Sigmoid colon (tissue), 7 donors: ENCODE measurements at places on chromosomes 16 and 17. TPM values are rescaled to one million over a fixed set of nuclear protein-coding genes. Genes with fewer than 3 reads are reported as not detected.

DNA sequence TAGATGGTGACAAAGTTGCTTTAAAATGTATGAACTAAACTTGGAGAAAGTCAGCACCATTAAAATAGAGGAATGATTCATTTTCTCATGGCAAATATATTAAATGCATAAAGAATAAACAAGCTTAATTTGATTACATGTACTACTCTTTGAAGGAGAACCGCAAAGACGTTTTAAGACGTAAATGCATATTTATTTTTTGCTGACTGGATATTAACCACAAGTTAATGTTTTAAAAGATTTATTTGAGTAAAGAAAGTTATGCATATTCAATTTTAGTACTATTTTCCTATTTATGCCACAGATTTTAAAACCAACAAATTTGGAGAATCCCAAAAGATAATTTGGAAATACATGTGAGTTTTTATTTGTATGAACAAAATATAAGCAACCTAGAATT lies 1121.9 kb downstream of the CDH8 start:
- H3K27me3 ChIP-seq, result no peaks in the 10 kb centered on the region
- H3K27ac ChIP-seq, result no peak overlapping the region
- no peaks in the 10 kb centered on the region for H3K36me3 ChIP-seq
- no peaks in the 10 kb centered on the region for H3K4me1 ChIP-seq
- DNase-seq, result no peak

DNA sequence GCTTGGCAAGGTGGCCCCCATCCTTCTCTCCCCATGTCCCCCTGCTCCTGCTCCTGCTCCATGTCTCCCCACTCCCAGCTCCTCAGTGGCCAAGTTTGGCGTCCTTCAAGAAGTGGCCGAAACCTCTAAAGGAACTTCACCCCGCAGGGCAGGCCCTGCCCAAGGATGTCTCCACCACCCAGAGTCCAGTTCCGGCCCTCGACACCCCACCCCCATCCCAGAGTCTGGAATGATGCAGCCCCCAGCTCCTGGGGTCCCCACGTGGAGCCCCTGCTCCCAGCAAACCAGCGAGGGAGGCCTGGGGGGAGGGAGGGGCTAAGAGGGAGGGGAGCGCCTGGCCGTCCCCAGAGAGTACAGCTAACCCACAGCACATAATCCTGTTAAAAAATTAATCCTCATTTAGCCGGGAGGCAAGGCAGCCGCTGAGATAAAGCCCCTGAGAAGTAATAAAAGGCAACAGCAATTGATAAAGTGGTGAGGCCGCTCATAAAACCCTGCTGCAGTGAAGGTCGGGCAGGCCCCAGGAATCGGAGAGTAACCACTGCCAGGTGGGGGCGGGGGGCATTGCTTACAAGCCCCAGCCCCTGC lies 9.9 kb upstream of the ENPP7 start:
- no peaks in the 10 kb centered on the region for H3K36me3 ChIP-seq
- H3K27ac ChIP-seq, result no peak overlapping the region
- peaks cover 10% of the 10 kb centered on the region for H3K27me3 ChIP-seq
- no peak overlapping the region for H3K4me3 ChIP-seq

- no peak for DNase-seq
- H3K27ac ChIP-seq, result no peak overlapping the region
- H3K4me3 ChIP-seq, result no peak overlapping the region
- H3K36me3 ChIP-seq, result no peaks in the 10 kb centered on the region
- peaks cover 90% of the 10 kb centered on the region for H3K27me3 ChIP-seq
Observed at GRCh38 chr17:74858672-74859458, 820 bp downstream of the GRIN2C start.

GRCh38 chr17:81635973-81636504 lies 873 bp downstream of the NPLOC4 start:
- H3K36me3 ChIP-seq, result no peaks in the 10 kb centered on the region
- DNase-seq, result no peak
- H3K4me1 ChIP-seq, result peaks cover 34% of the 10 kb centered on the region
- H3K27me3 ChIP-seq, result no peaks in the 10 kb centered on the region
- peak overlapping the region; percentile 88 for H3K27ac ChIP-seq

The SLFN14 gene
- total RNA-seq, result not detected

The WSCD1 gene
- total RNA-seq, result 7.5 TPM

- no peak overlapping the region for H3K27ac ChIP-seq
- H3K36me3 ChIP-seq, result peaks cover 56% of the 10 kb centered on the region
- no peaks in the 10 kb centered on the region for H3K27me3 ChIP-seq
- H3K4me3 ChIP-seq, result no peak overlapping the region
- DNase-seq, result no peak
Observed at GRCh38 chr16:1637526-1637925, 25.4 kb downstream of the CRAMP1 start.

GRCh38 chr17:49455272-49455861 lies 39.7 kb upstream of the NGFR start:
- H3K4me3 ChIP-seq, result no peak overlapping the region
- no peaks in the 10 kb centered on the region for H3K36me3 ChIP-seq
- no peaks in the 10 kb centered on the region for H3K4me1 ChIP-seq
- H3K27me3 ChIP-seq, result no peaks in the 10 kb centered on the region

DNA sequence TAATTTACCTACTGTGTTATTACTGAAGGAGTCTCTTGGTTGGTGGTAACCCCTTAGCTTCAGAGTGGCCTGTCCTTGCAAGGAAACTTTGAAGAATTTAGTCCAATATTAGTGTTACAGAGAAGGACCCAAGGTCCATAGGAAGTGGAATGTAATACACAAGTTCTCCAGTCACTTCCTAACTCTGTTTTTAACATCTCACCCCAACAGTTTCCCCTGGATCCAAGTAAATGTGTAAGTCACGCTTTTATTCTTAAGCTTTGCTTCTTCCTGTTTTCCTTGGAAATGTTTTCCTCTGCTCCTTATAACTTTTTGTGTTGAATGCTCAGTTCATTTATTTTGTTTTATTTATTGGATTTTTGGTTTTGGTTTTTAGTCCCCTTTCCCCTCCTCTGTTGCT lies 25.9 kb upstream of the RPRML start:
- DNase-seq, result no peak
- no peak overlapping the region for H3K4me3 ChIP-seq
- H3K27ac ChIP-seq, result no peak overlapping the region

GRCh38 chr17:11302401-11303186 lies 61.6 kb downstream of the SHISA6 start:
- no peak for DNase-seq
- no peaks in the 10 kb centered on the region for H3K36me3 ChIP-seq
- H3K4me3 ChIP-seq, result no peak overlapping the region
- no peak overlapping the region for H3K27ac ChIP-seq

GRCh38 chr16:17027488-17028129 lies 443.2 kb downstream of the XYLT1 start:
- no peaks in the 10 kb centered on the region for H3K4me1 ChIP-seq
- DNase-seq, result no peak
- H3K4me3 ChIP-seq, result no peak overlapping the region
- H3K27me3 ChIP-seq, result no peaks in the 10 kb centered on the region

The COX11 gene
- total RNA-seq, result 67.4 TPM

DNA sequence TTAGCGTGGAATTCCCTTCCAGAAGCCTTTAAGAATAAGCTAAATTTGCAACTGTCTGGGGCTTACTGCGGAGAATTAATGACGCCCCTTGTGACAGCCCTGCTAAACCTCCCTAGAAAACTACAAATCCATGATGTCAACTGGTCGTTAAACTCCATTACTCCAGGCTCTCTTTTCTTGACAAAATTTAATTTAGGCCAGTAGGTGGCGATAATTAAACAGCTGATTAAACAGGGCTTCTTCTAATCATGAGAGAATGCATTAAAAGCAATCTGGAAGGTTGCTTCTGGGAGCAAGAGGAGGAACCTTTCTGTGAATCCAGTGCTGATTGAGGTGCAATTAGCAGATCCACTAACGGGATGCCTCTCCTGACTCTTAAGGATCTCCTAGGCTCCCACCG lies 8.1 kb upstream of the NLRP1 start:
- no peak overlapping the region for H3K27ac ChIP-seq
- DNase-seq, result no peak
- no peaks in the 10 kb centered on the region for H3K36me3 ChIP-seq
- no peak overlapping the region for H3K4me3 ChIP-seq

DNA sequence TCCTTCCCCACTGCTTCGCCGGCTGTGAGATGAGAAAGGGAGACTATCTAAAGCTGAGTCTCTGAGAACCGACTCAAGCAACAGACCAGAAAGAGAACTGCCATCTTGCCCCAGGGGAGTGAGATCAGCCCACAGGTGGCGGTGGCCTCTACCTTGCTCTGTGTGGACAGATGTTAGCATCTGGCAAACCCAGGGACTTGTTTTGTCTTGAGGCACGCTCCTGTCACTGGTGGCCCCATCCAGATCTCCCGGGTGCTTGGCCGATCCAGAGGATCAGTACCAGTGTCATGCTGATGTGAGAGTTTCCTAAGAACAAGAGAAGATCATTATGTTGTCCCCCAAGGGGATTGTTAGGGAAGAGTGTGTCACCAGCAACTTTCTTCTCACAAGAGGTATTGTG lies 101.4 kb downstream of the CACNG3 start:
- H3K27ac ChIP-seq, result no peak overlapping the region
- H3K27me3 ChIP-seq, result no peaks in the 10 kb centered on the region
- no peaks in the 10 kb centered on the region for H3K36me3 ChIP-seq
- no peaks in the 10 kb centered on the region for H3K4me1 ChIP-seq

- no peak overlapping the region for H3K4me3 ChIP-seq
- H3K27me3 ChIP-seq, result no peaks in the 10 kb centered on the region
Observed at GRCh38 chr17:82396601-82397435, 21.3 kb upstream of the HEXD start.

The TMEM238L gene
- total RNA-seq, result not detected

- H3K4me1 ChIP-seq, result no peaks in the 10 kb centered on the region
- no peak overlapping the region for H3K4me3 ChIP-seq
- no peak overlapping the region for H3K27ac ChIP-seq
- H3K36me3 ChIP-seq, result no peaks in the 10 kb centered on the region
Observed at GRCh38 chr17:48478224-48479013, 48.4 kb upstream of the SKAP1 start.
